Fibroblast of skin of left quadriceps (primary cell): ENCODE measurements at places on chromosomes 7 and 10.

DNA sequence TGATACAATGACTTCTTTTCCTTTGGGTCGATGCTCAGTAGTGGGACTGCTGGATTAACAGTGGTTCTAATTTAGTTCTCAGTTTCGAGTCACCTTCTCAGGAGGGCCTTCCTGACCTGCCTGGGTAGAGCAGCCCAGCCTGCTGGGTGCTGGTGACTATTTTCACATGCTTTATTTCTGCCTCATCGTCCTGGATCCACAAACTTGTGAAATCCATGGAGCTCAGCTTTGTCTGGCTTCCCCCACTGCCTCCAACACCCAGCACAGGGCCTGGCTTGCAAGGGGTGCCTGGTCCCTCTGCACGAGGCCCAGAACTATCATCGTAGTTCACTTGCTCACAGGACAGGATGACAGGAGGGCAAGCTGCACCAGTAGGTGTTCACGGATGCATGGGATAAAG, 46.9 kb downstream of the SPOCK2 start:
- DNase-seq = no peak

GRCh38 chr10:112202561-112203241, 19.1 kb upstream of the GPAM start:
- DNase-seq = no peak

GRCh38 chr7:133310232-133310862, 57.5 kb downstream of the EXOC4 start:
- no peak for DNase-seq

DNA sequence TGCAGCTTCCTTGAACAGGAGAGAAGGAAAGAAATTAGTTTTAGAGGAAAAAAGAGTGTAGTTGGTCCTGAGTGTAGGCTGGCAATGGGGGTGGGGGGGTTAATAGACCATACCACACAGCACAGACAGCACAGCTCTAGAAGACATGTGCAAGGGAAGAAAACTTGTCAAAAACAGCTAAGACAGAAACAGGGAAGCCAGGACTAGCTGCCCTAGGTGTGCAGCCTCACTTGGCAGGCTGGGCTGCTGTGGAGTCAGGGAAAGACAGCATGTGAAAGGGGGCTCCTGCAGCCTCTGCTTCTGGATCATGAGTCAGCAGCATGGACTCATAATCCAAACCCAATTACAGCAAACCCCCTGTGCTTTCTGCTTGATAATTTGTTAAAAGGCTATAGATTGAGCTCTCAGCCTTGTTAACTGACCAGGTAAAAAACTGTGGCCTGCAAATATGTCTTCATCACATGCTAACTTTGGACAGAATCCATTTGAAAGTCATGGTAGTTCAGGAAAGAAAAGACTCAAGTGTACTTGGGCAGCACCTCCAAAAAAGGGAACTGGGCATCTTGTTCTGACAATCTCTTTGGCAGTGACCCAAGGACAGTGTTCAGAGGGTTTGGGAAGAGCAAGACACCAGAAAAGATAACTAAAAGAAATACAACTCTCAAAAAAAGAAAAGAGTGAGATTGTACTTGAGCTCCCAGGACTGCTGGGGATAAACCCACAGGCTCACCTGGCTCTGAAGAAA, 142.2 kb upstream of the VWC2 start:
- no peak for DNase-seq
